ENCODE measurements at places on chromosomes 1 and 21.

DNA sequence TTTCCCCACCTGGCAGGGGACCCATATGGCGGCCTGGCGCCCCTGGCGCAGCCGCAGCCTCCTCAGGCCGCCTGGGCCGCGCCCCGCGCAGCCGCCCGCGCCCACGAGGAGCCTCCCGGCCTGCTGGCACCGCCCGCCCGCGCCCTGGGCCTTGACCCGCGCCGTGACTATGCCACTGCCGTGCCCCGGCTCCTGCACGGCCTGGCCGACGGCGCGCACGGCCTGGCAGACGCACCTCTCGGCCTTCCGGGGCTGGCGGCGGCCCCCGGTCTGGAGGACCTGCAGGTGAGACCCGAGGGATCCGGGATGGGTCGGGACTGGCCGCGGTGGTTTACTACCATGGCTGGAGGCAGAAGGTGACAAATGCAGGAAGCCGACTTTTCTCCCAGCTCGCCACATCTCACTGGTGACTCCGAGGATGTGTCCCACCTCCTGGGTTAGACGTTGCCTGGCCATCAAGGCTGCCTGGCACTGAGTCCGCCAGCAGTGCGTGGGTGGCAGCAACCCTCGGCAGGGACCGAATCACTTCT is 1.1 kb downstream of the TFAP2E start:
- no peak for DNase-seq

DNA sequence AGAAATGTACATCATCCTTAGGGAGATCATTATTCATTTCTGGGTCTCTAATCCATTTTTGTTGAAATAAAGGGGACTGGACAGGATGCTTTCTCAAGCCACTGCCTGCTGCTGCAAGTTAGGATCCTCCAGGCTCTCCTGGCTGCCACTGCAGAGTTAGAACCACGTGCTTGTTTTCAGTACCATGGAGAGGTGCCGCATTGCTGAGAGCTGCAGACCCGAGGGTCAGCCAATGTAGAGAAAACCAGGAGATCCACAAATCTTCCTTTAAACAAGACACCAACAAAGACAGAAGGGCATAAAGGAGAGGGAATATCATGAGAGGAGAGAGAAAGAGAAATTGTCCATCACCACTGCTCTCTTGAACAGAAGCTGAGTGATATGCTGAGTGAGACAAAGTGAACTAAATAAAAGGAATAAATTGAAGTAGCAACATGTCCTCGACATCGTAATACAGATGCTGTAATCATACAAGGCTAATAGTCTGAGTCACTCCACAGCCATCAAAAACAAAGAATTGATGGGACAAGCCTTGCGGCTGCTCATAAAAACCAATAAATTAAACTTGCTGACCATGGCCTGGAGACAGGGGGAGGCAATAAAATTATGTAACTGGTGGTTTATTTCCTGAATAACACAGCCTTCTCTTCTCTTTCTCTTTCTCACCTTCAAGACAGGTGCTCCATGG is 255.7 kb downstream of the OMA1 start:
- no peak for DNase-seq

- no peak for DNase-seq
Observed at GRCh38 chr1:81850495-81850894, 49.8 kb downstream of the ADGRL2 start.

DNA sequence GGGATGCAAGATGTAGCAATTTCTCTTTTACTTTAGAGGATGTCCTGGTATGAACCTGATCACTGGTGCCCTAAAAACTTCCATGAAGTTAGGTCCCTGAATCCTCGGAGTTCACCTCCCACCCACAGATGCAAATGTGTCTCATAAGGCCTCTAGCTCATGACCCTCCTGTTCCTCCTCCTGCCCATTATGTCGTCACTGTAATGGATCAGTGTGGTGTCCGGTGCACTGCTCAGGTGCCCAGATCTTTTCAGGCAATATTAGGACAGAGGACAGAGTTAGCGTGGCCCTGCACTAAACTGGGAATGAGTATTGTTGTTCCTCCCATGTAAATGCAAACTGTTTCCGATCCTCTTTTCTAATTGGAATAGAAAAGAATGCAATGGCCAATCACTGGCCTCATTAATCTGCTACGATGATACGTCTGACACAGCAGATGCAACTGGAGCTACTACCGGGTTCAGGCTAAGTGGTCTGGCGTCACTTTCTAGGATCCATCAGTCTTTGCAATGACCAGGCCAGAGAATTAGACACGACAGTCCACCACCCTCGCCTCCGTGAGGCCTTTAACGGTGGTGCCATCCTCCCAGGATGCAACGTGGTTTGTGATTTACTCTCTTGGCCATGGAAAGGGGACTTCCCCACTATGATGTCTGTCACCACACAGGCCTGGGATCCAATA is 3.4 kb upstream of the COL6A2 start:
- DNase-seq: no peak

GRCh38 chr1:82948386-82948785 is 1050.5 kb downstream of the TTLL7 start:
- DNase-seq: no peak

- DNase-seq: no peak
Observed at GRCh38 chr1:223217781-223218180, 74.7 kb upstream of the TLR5 start.

- DNase-seq: no peak
Observed at GRCh38 chr1:65812065-65812464, 19.4 kb downstream of the PDE4B start.

DNA sequence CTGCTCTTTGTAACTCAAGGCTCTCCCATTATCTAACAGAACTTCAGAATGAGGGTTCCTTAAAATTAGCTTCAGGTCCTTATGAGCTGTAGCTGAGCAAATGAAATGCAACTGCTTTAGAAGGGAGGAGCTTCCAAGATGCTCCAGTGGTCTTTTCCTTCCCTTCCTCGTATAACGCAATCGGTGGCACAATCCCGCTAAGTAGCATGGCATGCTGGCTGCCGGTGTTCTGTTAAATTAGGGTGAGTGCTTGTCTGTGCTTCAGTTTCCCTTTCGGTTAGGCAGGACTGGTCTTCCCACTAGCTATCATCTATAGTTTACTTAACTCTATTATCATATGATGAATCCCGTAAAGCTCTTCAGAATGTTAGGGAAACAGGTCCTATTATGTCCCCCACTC is 917 bp downstream of the KIAA0040 start:
- DNase-seq: no peak

- DNase-seq: no peak
Observed at GRCh38 chr1:115031595-115031994, 2.0 kb downstream of the TSHB start.

GRCh38 chr1:156667610-156667967 is 9.6 kb downstream of the NES start:
- no peak for DNase-seq

DNA sequence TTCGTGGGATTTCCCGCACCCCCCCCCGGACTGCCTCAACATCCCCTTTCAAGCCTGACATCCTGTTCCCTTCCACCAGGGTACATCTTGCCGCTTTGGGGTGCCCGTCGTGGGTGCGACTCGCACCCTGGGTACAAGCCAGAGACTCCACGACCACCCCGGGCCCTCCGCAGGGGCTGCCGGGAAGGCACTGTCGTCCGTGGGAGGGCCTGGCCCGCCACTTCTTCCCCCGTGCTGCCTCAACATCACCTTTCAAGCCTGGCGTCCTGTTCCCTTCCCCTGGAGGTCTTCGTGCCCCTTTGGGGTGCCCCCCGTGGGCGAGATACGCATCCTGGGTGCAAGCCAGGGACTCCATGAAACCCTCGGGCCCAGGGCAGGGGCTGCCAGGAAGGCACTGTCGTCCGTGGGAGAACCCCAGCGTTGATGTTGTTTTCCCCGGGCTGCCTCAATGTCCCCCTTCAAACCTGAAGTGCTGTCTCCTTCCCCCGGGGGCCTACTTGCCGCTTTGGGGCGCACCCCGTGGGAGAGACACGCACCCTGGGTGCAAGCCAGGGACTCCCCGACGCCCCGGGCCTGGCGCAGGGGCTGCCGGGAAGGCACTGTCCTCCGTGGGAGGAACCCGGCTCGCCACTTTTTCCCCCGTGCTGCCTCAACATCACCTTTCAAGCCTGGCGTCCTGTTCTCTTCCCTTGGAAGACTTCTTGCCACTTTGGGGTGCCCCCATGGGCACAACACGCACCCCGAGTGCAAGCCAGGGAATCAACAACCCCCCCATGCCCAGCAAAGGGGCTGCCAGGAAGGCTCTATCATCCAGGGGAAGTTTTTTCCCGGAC is 138.6 kb downstream of the LIPI start:
- DNase-seq: no peak

DNA sequence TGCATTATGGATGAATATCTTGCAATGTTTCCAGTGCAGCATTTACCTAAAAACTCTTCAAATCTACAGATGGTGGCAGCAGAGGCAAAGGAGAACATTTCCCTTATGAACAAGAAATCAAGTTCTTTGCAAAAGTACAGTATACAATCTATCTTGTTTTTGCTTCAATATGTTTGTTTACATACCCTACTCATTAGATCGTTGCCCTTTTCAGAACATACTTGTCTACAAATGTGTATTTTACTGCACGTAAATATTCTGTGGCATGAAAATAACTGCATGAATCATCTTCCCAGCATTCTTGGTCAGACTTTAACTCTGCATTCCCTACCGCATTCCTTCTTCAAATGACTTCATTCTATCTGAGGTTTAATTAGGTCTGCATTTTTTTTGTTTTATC is 212.7 kb downstream of the ZP4 start:
- DNase-seq: no peak

DNA sequence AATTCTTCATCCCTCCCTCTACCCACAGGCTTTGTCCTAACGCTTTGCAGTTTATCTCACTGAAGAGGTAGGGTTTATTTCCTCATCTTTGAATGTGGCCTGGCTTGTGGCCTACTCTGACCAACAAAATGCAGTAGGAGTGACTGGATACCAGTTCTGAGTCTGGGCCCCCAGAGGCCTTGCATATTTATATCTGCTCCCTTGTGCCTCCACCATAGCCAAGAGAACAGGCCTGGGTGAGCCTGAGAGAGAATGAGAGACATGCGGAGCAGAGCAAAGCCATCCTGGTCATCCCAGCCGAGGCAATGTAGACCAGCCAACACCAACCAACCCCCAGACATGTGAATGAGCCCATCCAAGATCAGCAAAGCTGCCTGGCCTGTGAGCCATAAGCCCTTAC is 30.3 kb downstream of the SMIM12 start:
- no peak for DNase-seq

DNA sequence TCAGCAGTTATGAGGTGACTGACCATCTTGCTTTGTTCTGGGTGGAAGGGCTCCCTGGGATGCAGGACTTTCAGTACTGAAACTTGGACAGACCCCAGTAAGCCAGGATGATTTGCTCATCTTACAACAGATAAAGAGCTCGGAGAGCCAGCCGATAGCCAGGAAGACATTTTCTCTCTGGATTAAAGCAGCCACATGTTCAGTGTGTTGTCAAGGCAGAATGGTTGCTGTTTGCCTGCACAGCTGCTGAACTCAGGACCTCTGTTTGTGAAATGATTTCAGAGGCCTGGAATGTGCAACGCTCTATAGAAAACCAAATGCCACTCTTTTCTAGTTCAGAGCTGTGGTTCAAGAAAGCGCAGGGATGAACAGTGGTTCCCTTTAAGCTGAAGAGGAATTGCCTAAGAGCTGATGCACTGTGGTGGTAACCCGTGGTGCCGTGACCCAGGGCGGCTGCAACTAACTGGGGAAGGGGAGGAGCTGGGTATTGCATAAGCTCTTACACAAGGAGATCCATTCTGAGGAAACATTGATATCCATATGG is 40.7 kb downstream of the CASQ2 start:
- DNase-seq: peak; percentile 56

GRCh38 chr21:41701749-41702148 is 65.1 kb downstream of the RIPK4 start:
- no peak for DNase-seq

DNA sequence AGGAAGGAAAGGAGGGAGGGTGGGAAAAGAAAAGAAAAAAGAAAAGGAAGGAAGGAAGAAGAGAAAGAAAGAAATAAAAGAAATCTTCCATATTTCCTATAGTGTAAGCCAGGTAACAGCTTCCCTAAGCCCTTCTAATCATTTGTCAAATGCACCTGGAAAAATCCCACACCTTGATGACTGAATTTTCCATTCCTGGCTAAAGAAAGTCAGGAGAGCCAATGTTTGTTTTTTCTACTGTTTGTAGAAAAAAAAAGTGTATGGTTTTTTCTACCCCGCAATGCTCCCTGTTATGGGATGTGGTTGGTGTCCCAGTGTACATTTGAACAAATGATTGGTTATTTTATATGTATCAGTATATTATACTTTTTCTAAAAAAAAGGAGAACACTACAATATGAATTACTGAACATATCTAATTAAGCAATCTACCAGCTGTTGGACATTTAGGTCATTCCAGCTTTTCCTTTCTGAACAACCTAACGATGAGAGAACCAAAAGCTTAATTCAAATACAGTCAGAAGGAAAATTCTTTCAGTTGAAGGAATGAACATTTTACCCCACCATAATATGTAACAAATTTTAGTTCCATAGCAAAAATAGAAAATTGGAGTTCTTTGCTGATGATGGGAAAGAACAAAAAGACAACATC is 355.0 kb downstream of the SETD4 start:
- DNase-seq: no peak

DNA sequence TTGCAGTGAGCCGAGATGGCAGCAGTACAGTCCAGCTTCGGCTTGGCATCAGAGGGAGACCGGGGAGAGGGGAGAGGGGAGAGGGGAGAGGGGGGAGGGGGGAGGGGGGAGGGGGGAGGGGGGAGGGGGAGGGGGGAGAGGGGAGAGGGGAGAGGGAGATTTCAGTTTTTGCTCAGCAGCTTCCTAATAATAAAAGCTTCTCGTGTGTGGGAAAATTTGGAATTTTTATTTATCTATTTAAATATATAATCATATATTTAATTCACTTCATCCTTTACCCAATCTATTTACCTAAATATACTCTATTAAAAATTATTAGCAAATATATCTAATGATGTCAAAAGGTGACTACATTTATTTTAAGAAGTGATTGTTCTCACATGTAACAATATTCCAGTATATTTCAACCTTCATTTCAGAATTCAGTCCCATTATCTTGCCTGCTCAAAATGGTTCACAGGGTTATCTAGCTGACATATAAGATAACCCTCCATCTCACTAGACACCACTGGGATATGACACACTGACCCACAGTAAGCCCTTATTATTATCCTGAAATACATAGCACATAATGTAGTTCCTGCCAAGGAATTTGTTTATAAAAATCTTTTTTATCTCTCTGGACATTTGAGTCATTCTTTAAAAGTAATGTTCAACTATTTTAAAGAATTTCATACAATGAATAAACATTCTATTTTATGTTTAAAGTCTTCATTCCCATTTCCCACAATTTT is 105.9 kb downstream of the GPATCH2 start:
- DNase-seq: no peak

DNA sequence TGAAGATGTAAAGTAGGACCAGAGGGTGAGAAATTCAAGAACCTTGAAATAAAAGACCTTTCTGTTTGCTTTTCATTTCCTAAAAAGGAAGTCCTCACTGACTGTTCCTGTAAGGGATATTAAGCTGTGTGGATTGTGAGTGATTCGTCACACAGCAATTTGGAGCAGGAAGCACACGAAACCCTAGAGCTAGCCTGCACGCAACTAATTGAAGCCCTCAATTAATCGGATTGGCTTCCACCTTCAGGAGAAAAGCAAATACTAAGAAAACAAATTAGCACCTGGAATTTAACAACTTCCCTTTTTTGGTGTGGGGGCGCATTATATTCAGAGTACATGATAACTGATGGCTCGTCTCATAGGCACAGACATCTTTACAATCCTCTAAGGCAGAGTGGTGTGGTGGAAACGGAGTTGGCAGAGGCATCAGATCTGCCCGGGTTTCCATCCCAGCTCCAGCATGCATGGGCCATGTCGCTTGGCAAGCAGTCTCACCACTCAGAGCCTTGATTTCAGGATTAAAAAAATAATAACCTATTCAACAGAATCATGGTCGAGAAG is 95.2 kb downstream of the KCNJ15 start:
- DNase-seq: no peak
